CMK (cell line): ENCODE measurements at places on chromosomes 5 and 9.

DNA sequence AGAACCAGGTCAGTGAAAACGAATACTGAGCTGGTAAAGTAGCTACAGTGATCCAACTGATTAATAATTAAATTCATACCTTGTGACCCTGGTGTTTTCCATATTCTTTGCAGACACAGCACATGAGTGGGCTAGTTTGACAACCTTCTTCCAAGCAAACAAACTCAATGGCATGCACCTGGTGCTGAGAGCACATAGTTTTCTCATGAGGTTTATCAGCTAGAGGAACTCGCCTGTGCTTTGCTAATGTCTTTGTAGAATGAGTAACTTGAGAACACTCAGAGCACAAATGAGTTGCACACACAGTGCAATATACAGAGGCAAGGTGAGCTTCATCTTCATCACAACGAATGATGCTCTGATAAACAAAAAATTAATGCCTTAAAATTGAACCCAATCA is 12.6 kb downstream of the TRIM23 start:
- no peak for DNase-seq

DNA sequence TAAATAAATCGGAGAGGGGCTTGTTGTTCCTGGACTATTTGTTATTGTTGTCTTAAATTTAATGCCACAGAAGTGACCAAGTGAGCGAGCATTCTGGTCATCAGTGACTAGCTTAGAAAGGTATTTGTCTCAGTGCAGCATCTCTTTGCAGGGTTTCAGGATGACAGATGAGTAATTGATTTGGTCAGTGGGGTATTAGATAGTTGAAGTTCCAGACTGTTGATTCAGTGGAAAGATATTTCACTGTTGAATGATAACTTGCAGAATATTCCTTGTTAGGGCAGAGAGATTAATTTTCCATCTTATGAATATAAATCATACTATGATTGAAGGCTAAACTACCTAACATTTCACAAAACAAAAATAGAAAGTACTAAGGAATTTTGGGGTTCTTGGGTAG is 122.4 kb downstream of the TRIO start:
- no peak for DNase-seq

DNA sequence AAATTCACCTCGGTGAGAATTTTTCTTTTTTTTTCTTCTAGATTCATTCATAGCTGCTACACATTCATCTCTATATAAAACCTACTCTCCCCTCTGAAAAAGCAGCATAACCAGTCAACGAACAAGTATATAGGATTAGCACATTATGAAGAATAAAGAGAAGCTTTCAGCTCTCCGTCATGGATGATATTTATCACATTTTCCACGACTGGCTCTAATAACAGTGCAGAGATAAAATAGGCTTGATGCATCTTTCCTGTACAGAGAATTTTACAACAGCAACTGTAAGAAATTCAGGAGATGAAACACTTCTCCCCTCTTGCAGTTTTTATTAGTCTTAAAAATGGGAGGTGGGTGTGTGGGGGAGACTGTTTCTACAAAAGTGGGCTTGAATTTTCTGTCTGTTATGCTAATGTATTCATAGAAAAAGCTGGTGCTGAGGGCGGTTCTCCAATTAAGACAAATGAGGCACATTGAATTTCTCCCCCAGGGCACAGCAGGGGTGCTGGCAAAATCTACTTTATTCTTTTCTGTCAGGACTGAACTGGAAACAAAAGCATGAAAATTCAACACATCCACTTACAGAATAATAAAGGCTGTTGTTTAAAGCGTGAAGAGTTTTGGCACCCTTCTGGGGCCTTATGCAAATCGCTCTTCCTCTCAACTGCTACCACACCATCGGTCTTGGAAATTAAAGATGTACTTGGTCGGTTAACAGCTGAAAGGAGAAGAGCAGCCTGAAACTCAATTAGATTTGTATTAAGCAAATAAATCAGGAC is 233.9 kb upstream of the ZNF608 start:
- no peak for DNase-seq

DNA sequence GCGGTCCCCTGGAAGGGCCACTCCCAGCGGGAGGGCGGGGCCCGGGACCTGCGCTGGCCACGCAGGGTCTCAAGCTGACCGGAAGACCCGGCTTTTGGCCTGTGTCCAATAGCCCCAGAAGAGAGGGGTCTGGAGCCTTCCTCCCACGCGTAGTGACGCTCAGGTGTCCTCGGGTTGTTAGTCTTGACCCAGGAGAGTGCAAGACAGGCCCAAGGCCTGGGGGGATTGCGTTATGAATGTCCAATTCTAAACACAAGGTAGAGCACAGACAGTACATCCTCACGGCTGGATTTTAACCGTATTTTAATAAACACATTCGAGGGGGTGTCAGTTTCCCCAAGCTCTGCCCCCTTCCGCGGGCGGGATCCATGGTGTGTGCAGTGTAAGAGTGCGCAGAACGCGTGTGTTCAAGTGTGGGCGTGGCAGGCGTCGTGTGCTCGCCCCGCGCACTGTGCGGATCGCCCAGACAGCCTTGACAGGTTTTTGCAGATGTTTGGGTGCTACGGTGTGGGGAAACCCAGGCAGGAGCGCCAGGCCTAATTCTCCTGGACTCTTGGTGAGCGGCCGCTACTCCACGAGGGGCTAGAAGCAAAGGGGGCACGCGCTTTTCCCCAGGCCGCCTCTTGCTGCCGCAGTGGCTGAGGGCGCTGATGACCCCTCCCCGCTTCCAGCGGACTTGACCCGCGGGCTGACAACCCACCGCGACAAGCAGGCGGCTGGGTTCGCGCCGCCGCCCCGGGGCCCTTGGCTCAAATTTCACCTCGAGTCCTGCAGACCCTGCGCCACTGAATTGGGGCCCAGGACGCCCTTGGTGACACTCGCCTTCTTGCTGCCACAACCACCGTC is 6.1 kb upstream of the DMRT3 start:
- no peak for DNase-seq

DNA sequence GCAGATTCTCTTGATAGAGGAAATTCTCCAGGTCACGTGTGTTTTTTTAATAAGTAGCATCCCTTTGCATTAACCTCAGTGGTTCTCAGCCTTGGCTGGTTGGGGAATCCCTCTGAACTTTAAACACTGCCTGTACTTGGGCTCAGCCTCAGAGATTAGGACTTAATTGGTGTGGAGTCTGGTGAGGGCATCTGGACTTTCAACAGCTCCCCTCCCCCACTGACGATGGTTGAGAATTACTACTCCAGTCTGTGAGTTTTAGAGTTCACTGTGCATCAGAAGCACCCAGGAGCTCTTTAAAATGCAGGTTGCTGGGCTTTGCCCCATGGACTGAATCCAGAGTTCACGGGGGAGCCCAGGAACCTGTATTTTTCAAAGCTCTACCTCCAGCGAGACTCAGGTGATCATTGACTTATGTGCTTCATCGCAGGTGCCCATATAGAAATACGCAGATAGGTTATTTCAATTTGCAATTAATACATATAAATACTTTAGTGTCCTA is 71.4 kb downstream of the DAPK1 start:
- no peak for DNase-seq

DNA sequence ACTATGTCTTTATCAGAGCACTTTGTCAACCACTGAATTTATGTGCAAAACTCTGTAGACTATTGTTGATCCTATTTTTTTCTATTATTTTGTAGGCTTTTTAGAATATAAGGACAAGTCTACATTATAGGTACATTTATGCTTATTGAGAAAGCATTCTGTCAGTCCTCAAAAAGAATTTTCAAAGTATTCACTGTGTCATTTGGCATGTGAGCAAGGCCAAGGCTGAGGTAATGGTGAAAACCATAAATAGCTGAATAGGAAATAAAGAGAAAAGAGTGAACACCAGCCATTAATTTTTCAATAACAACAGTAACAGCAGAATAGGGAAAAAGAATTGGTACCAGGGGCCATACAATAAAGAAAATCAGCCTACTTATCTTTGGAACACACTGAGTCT is 21.0 kb downstream of the SKIC3 start:
- no peak for DNase-seq

- DNase-seq: no peak
Measured at GRCh38 chr5:73122875-73123810, 2.8 kb downstream of the TMEM171 start.

DNA sequence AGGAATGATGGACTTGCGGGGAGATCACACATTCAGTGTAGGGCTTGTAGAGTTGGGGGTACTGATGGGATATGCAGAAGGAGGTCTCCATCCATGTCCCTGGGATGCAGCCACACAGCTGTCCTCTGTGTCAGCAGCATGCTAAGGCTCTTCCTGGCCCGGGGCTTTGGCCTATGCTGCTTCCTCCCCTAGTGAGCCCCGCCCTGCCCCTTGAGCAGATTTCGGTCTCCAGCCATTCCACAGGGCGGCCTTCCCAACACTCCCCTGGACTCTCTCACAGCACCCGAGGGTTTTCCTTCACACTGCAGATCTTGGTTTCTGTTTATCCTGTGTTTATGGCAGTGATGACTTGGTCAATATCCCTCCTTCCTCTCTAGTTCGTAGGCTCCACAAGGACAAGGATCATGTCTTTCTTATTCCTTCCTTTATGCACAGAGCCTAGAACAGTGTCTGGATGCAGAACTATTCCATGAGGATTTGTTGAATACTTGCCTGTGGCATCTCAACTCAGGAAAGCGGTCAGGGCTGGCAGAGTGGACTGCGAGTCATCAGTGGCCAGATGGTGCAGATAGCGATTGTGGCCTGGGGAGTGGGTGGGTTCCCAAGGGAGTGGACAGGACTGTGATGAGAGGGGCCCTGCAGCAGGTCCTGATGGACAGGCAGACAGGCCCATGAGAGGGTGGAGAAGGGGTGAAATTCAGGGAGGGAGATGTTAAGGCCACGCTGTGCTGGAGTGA is 114.2 kb downstream of the RGS3 start:
- DNase-seq: no peak

DNA sequence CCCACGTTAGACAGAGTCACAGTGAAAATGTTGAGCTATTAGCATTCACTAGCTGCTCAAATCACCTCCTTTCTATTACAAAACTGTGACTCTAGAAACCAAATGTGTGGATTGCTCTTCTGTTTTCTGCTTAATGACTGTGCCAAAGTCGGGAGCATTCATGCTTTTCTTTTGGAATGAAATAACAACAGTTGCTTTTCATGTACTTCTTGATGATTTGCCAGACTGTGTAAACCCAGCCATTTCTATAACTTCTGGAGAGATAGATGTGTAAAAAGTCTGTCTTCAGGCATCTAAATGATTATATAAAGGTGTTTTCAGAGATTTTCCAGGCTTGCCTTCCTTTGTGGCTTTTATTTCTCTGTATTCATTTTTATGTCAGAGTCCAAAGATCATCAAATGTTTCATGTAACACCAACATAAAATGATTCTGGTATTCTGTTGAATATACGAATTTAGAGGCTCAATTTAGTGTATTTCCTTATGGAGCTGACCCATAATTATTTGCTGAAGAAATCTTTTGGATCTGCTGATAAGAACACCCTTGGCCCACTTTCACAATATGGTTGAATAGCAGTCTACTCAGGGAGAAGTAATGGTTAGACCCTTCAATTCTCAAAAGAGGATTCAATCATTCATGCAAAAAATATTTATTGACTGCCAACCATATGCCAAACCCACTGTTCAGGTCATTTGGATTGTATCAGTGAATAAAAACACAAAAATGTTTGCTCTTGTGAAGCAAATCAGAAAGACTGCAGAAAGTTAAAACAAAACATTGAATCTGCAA is 581.2 kb downstream of the CDH18 start:
- no peak for DNase-seq

GRCh38 chr5:178465861-178466288 is 124.3 kb downstream of the COL23A1 start:
- DNase-seq: no peak

DNA sequence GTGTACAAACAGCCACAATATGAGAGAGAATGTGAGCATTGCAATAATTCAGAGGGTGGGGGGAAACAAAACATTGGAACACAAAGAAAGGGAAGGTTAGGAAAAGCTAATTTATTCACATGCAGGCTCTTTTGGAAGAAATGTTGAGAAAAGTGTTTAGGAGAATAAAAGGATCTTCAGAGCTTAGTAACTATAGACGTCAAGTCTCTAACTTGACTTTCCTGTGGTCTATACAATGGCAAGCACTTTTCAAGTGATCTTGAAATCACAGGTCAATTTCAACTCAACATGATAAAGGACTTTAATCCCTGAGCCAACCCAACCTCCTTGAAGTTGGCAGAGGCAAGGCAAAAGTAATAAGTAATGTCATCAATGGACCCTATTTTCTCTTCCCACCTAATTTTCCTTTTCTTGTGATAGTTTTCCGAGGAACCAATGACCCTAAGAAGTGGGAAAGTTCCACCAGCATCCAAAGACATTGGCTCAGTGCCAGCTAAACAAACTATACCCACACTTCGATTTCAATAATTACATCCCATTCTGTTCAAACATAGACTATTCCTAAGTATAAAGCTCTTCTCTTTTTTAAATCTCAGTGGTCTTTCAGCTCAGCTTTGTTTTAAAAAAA is 23.7 kb downstream of the RFK start:
- DNase-seq: no peak

DNA sequence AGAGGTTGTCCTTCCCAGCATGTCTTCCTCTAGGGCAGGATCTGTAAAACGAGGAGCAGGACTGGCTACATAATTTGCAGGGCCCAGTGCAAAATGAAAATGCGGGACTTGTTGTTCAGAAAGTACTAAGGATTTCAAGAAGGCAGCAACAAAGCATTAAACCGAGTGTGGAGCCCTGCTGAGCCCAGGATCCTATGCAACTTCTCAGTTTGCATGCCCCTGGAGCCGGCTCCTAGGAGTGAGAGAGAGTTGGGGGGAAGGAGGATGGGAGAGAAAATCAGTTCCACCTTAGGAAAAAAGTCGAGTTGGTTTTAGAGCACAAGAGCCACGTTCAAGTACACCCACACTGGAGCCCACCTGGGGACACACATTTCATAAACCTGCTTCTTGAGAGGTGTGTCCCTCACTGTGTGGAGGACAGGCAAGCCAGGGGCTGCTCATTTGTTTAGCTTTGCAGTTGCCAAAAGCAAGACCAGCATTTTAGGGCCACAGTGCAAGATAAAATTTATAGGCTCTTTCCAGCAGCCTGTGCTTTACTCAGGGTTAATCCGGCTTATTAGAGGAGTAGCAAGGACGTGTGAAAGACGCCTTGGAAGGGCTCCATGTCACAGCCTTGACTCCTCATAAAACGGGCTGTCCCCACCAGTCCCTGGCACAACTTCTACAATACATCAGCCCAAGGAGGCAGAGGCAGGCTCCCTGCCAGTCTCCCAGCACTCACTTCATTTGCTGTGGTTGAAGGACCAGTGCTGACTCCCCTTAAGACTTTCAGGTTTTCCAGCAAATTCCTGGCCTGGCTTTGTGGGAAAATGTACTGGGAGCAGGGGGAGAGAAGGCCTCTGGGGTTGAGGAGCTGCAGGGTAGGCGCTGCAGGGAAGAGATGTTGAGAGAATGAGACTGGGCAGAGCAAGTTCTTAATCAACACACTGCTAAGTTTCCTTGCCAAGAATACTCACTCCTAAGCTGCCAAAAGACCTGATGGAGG is 159.7 kb upstream of the SEMA6A start:
- no peak for DNase-seq

GRCh38 chr9:120438836-120439546 is 141.0 kb downstream of the CDK5RAP2 start:
- no peak for DNase-seq

- DNase-seq: no peak
Measured at GRCh38 chr5:5270161-5270560, 130.0 kb downstream of the ADAMTS16 start.
